DND-41 (cell line): ENCODE measurements at places on chromosomes 16 and 17.

DNA sequence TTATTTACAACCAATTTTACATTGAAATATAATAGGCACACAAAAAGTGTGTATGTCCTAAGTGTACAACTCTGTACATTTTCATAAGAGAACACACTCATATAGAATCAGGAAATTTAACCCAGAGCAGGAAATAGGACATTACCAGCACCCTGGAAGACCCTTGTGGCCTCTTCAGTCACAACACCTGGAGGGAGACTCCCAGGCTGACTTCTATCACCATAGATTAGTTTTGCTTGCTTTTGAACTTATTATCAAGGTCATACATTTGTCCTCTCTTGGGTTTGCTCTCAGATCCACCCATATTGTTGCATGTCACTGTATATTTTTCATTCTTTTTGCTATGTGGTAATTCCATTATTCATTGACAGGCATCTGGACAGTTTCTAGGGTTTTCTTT is 5.8 kb downstream of the RIPOR1 start:
- no peak for DNase-seq

GRCh38 chr16:2371421-2371820 is 30.9 kb upstream of the ABCA3 start:
- DNase-seq = no peak

- no peak for DNase-seq
These were observed 40.8 kb downstream of the CDH3 start for GRCh38 chr16:68685685-68686478.

GRCh38 chr17:80754846-80755245 is 210.2 kb downstream of the RPTOR start:
- no peak for DNase-seq

- no peak for DNase-seq
These were observed 52.6 kb downstream of the RBFOX3 start for GRCh38 chr17:79558091-79558900.

DNA sequence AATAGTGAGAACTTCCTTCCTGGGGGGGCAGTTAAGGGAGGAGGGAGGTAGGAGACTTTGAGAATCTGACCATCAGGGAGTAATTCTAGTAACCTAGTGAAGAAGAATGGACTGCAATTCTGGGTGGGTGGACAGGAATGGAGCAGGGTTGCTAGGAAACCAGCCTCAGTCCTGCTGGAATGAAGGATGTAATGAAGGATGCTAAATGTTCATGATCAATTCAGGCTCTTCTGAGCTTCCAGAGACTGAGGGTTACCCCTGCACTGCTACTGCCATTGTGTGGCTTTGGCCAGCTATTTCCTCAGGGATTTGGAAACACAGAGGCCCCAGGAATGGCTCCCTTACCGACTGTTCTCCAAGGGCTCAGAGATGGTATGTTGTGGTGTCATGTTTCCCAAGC is 116.4 kb downstream of the UTP18 start:
- no peak for DNase-seq

DNA sequence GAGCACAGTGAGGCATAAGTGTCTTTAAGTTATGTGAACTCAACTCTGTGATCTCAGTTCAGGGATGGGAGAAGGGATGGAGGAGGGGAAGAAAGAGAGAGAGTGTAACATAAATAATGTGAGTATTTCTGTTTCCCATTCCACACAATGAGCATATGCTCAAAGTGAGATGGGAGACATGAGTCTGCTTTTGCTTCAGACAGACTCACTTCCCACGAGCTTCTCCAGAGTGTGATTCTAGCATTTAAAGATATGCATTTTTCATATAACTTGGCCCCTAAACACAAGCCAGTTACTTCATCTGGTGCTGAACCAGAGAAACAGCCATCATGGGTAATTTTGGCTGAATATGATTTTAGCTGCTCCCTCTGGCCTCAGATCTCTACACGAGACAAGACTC is 35.0 kb downstream of the SHISA9 start:
- DNase-seq = no peak

- DNase-seq = peak; percentile 16
These were observed 10.6 kb upstream of the MEFV start for GRCh38 chr16:3266873-3267537.

- DNase-seq = no peak
These were observed 19.9 kb upstream of the MMD start for GRCh38 chr17:55441544-55441943.

DNA sequence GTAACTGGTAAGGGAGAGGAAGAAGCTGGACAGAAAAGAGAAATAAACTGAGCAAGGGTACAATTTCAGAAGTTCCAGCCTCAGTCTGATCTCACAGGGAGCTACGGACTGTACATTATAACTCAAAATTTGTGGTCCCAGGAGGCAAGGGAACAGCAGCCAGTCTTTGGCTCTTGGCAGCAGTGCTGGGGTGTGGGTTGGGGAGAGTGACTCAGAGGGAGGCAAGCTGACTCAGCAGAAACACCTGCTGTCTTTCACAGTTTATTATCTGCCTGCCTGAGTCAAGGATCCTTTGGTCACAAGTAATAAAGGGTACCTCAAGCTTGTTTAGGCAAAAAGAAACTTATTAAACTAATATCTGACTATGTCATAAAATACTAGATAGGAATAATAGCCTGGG is 73.5 kb upstream of the KIF2B start:
- DNase-seq = no peak

- DNase-seq = no peak
These were observed 149.4 kb upstream of the HS3ST3A1 start for GRCh38 chr17:13750816-13751793.

DNA sequence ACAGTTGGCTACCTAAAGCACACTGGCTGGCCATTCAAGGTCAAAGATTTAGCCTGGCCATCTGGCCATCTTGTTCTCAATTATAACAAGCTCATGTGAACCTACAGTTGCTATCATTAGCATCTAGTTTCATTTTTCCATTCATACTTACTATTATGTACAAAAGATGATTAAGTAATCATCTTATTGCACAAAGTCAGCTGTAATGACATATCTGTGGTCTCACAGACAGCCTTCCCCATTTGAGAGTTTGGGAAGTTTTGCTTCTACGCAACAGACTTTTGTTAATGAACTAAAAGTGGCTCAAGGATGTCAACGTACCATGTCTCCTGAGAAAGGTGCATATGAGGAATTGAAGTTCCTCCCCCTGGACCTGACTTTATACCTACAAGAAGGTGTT is 51.3 kb downstream of the HS3ST3B1 start:
- no peak for DNase-seq

GRCh38 chr17:4334776-4335584 is 31.5 kb downstream of the UBE2G1 start:
- no peak for DNase-seq

GRCh38 chr17:77609553-77610517 is 348.7 kb upstream of the TNRC6C start:
- peak; percentile 69 for DNase-seq

GRCh38 chr17:48054238-48055185 is 6.4 kb downstream of the NFE2L1 start:
- DNase-seq = no peak

- peak; percentile 47 for DNase-seq
These were observed 45.4 kb downstream of the STH start for GRCh38 chr17:46044286-46044928.

DNA sequence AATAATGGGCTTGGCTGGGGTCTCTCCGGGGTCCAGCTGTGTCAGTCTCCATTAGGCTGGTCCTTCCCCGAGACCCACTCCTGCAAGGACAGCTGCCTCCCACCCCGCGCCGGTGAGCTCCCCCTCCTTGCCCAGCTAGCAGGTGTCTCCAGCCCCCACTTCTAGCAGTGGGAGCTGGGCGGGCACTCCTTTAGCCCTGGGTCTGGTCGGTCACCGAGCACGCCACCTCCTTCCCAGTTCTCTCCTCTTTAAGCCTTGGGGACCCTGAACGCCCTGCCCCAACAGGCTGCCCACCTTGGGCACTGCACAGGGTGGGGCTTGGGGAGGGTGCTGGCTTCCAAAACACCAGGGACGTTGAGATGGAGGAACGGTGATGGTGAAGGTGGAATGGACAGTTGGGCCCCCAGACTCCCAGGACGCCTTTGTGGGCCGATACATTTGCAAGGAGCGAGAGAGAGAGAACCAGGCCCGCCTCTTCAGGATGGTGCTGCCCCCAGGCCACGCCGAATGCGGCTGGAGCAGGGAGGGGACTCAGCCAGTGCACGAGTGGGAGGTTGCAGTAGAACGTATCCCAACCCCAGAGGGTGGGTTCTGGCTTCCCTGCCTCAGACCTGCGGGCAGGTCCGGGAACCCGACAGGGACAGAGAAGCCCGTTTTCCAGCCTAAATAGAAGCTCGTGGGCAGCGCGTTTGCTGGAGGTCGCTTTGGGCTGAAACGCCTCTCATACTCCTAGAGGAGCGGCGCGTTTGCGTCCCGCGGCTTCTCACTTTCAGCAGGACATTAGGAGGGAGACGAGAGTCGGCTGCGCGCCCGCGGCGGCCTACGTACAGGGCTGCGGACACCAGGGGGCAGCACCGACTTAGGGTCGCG is 10.7 kb downstream of the TBX2 start:
- DNase-seq = no peak

- DNase-seq = no peak
These were observed 6.6 kb upstream of the KPNB1 start for GRCh38 chr17:47643116-47643515.

DNA sequence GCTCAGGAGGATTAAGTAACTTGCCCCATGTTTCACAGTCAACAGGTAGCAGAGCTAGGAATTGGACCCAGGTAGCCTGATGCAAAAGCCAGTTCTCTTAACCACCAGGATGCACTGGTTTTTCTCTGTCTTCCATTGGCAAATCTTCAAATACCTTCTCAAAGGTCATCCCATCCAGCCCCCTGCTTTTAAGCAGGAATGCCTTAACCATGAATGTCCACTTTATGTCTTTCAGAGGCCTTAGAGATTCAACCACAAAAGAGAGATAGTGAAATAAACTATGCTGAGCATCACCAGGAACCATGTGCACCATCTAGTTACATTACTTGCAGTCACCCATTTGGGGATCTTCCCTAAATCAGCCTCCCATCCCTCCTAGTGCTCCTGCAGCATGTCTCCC is 94.3 kb downstream of the C17orf67 start:
- DNase-seq = no peak

- DNase-seq = no peak
These were observed 16.8 kb upstream of the ETV4 start for GRCh38 chr17:43562679-43563599.

DNA sequence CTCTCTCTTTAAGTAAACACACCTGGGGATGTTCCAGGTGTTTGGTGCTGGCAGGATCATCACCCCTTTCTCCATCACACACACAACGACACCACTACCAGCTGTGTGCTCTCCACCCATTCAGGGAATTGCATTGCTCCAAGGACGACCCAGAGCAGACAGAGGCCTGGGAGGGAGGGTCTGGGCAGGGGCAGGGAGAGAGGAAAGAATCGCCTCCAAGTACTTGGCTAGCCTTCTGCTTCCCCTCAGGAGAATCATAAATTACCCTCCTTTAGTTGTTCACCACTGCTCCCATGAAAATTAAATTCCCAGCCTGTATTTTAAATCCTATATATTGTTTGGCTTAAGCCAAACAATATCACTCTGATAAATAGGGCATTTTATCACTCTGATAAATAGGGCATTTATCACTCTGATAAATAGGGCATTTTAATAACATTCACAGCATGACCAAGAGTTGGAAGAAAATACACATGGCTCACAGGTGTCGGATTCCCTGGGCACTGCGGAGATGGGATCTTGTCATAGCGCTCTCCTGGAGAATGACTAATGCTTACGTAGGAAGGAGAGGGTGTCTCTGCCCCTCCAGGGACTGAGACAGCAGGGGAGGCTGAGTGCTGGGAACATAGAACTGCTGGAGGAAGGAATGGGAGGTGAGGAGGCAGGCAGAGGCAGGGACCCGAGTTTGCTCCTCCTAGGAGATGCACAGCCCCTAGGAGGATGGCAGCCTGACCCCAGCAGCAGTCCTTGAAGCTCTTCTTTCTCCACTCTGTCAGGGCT is 673.6 kb downstream of the HS3ST4 start:
- no peak for DNase-seq

DNA sequence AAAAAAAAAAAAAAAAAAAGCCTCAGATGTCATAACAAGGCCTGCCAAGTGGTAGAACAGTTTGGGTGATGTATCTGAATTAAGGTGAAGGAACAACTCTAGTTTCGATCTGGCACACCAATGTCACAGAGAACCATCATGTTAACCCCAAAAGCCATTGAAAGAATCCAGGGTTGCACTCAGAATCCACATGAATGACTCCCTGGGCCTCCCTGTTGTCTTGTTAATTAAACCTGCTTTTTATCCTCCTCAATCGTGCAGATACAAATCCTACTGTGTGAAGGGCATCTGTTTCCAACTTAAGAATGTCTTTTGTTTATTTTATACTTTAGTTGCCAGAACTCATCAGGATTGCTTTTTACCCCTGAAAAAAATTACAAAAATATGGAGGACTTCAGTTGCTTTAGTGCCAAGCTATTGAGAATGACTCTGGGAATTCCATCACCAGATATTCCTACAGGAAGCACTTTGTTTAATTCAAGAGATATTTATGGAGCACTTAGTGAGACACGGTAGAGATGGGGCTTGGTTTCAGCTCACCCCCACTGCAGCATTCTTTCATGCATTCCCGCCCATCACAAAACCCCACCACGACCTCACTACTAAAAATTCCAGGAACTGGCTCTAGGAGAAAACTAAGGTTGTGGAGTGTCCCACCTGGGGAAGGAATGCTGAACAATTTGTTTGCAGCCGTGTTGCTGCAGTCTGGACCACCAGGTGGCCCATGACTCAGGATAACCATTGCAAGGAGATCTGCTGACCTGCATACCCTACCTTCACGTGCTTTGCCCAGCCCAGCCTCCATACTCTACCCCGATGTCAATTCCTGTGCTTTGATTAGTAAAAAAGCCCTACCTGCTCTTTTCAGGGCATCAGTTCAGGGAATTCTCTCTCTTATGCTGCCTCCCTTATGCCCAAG is 63.8 kb upstream of the GPRC5B start:
- no peak for DNase-seq

GRCh38 chr17:72576289-72576759 is 455.5 kb downstream of the SOX9 start:
- no peak for DNase-seq

DNA sequence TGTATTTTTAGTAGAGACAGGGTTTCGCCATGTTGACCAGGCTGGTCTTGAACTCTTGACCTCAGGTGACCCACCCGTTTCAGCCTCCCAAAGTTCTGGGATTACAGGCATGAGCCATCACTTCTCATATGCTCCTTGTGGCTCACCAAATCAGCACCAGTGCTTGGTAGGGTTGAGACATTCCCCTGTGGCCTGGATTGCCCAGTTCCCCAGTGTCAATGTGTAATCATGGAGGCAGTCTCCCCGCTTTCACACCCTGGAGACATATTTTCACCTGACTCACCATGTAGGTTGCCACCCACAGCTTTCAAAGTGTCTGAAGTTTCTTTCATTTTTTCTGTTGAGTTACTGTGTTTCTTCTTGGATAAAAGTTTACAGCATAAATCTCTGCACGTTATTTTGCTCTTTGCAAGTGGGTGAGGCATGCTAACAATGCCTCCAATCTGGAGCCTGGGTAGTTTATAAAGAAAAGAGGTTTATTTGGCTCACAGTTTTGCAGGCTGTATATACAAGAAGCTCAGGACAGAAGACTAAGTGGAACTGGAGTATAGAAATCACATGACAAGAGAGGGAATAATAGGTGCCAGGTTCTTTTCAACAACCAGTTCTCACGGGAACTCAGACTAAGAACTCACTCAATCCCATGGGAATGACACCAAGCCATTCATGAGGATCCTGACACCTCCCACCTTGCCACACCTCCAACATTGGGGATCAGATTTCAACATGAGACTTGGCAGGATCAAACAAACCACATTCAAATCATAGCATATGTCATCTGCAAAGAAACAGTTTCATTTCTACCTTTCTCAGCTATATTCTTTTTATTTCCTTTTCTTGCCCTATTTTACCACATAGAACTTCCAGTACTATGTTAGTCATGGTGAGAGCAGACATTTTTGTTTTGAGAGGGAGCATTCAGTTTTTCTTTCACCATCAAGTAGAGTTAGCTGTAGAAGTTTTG is 113.2 kb downstream of the PHKB start:
- peak; percentile 20 for DNase-seq
